ENCODE measurements at places on chromosomes 1 and 21. TPM values are rescaled to one million over a fixed set of nuclear protein-coding genes. Genes with fewer than 3 reads are reported as not detected.

GRCh38 chr1:15951341-15952153 is 24.4 kb downstream of the ZBTB17 start:
- DNase-seq: no peak

DNA sequence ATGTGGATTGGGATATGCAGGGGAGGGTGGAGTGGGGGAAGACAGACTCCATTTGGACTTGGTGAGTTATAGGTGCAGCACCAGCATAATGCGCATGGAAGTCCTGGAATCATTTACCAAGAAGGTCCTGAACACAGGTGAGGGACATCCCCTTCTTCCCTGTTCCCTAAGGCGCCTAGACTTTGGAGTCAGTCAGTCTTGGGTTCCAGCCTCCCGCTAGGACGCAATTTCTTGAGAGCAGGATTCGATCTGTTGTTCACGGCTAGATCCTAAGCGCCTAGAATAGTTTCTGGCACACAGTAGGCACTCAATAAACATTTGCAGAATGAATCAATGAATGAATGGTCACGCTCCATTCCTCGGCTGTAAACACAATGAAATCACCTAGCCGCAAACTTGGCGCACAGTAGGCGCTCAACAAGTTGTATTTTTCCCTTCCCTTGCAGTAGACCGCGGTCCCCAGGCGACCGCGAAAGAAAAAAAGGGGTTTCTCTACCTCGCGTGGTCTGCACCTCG is 1.0 kb upstream of the AK4 start:
- no peak for DNase-seq

GRCh38 chr1:174049514-174049913 is 27.4 kb upstream of the RC3H1 start:
- DNase-seq: no peak

- DNase-seq: no peak
Measured at GRCh38 chr1:87180682-87181081, 148.0 kb upstream of the LMO4 start.

GRCh38 chr1:229027158-229027557 is 243.8 kb upstream of the RAB4A start:
- no peak for DNase-seq

GRCh38 chr1:231810415-231810814 is 183.8 kb downstream of the DISC1 start:
- no peak for DNase-seq

- DNase-seq: no peak
Measured at GRCh38 chr1:206700445-206701036, 15.8 kb downstream of the MAPKAPK2 start.

GRCh38 chr1:225943582-225943981 is 2.6 kb upstream of the LEFTY2 start:
- no peak for DNase-seq

DNA sequence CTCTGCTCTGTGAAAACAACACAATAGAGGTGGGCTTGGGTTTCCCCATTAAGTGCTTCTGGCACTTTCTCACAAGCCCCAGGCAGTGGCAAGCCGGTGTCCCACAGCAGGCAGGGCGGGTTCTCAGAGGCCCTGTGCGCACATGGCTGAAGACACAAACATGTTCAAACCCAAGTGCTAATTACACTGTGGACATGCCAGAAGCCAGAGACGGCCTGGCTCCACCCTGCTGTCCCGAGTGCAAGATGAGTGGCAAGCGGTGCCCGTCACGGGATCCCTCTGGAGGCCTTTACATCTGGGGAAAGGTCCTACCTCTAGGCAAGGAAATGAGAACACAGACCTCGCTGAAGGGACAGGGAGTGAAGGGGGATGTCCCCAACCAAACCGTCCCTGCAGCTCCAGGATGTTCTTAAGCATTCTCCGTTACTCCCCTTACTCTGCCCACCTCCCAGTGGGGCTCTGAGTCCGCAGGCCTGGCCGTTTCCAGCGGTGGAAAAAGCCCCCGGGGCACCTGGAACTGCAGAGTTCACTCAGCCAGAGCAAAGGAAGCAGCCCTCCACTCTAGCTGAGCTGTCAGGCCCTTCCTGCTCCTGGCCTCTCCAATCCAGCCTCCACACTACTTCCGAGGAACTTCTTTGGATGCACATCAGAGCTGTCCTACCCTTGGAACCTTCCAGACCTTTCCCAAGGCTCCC is 57.4 kb downstream of the SLC66A1 start:
- no peak for DNase-seq

- no peak for DNase-seq
Measured at GRCh38 chr1:7538849-7539768, 232.0 kb upstream of the VAMP3 start.

DNA sequence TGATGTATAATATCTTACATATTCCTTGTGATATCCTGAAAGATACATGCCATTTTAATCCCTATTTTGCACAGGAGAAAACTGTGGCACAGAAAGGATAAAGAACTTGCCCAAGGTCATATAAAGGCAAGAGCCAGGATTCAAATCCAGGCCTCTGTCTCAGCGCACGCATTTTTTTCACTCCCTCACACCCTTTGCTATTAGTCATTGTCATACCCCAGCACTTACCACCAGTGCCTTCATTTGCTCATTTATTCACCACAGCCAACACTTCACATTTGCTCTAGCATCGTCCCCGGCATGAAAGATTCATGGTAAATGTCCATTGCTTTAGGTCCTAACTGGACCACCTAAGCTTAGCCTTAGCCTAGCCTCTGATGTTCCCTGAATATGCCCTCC is 14.2 kb downstream of the ALX3 start:
- no peak for DNase-seq

DNA sequence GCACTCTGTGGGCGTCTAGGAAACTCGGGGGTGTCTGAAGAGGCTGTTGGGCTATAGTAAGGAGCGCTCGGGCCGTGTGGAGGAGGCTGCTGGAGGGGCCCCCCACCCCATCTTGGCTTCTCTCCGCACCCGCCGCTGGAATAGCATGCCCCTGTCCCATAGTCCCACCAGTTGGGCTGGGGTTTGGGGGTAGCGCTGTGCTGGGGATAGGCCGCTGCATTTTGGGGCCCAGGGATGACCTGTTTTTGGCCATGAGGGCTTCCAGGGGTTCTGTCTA is 511 bp downstream of the EFNA3 start:
- DNase-seq: no peak

- no peak for DNase-seq
Measured at GRCh38 chr21:24561291-24561690, 1046.0 kb downstream of the MRPL39 start.

GRCh38 chr1:175035865-175036264 is 12.6 kb upstream of the MRPS14 start:
- DNase-seq: no peak

- no peak for DNase-seq
Measured at GRCh38 chr1:163922743-163923201, 601.0 kb downstream of the NUF2 start.

- no peak for DNase-seq
Measured at GRCh38 chr21:44521301-44521927, 18.6 kb downstream of the KRTAP10-1 start.

DNA sequence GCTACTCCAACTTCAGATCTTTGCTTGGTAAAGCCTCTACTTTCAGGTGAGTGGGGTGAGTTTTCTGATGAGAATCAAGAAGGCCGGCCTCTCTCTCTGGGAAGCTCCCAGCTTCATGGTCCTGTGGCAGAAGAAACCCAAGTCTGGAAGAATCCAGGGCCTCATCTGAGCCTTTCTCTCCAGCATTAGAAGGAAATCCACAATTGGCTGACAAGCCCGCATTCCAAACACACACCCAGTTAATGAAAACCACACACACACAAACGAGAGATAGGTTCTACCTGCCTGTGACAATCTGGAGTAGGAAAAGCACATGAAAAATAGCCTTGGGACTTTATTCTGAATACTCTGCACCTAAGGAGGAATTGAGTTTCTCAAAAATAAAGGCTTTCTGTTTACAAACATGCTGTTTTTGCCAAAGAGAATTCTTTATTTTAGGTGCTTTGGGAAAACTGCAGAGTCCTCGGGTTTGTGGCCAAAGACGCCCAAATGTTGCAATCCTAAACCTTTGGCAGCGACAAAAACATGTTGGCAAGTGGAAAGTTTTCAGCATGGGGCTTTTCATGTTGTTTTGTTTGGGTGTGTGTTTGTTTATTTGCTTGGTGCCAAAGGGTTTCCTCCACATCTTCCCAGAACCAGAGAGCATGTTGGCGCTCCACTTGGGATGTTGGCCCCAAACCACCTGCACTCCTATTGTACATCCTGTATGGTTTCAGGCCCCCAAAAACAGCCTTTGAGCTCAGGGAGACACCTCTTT is 216.2 kb downstream of the SETD4 start:
- no peak for DNase-seq

GRCh38 chr1:12502336-12503109 is 115.5 kb downstream of the DHRS3 start:
- DNase-seq: no peak

DNA sequence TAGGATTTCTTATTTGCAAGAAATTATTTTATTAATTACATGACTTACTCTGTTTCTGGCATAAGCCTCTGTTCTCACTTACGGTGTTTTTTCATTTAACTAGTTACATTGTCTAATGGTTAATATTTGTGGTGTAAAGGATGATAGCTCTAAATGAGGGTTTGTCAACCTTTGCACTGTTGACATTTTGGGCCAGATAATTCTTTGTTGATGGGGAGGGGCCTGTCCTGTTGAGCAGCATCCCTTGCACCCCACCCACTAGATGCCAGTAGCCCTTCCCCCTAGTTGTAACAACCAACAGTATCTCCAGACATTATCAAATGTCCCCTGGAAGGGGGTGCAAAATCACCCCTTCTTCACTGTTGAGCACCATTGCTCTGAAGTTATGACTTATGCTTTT is 83.6 kb upstream of the SLC44A3 start:
- no peak for DNase-seq

DNA sequence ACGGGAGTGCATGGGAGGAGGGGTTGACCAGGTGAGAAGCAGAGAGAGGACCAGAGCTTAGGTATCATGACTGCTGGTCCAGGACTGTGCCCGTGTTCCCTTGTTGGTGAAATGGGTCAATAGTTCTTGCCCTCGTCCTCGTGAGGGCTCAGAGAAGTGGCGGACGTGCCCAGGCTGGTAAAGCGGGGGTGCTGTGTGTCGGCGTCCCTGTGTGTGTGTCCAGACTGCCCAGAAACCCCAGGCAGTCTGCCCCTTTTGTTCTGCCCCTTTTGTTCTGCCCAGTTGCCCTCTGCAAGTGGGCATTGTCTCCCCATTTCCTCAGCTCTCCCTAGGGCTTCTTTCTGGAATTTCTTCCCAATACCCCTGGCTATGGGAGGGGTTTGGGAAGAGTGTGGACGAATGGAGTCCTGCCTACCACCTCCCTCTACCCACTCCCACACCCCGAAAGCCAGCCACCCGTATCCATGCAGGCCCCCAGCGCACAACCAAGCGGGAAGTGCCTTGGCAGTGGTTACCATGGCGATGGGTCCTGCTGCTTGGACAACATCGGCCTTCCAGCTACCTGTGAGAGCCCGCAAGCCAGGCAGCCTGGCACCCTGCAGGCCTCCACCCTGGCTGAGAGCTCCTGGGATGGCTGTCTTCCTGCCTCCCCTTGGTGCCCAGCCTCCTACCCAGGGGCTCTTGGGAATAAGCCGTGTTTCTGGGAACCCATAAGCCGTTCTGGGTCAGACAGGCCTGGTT is 34.7 kb downstream of the ACOT11 start:
- no peak for DNase-seq

GRCh38 chr1:214379236-214379970 is 98.4 kb downstream of the SMYD2 start:
- DNase-seq: no peak

- no peak for DNase-seq
Measured at GRCh38 chr1:92623187-92623778, 136.6 kb upstream of the GFI1 start.

- DNase-seq: peak; percentile 77
Measured at GRCh38 chr1:30816211-30817076, 58.9 kb upstream of the LAPTM5 start.

- DNase-seq: no peak
Measured at GRCh38 chr21:45477176-45478114, 64.8 kb downstream of the SLC19A1 start.

DNA sequence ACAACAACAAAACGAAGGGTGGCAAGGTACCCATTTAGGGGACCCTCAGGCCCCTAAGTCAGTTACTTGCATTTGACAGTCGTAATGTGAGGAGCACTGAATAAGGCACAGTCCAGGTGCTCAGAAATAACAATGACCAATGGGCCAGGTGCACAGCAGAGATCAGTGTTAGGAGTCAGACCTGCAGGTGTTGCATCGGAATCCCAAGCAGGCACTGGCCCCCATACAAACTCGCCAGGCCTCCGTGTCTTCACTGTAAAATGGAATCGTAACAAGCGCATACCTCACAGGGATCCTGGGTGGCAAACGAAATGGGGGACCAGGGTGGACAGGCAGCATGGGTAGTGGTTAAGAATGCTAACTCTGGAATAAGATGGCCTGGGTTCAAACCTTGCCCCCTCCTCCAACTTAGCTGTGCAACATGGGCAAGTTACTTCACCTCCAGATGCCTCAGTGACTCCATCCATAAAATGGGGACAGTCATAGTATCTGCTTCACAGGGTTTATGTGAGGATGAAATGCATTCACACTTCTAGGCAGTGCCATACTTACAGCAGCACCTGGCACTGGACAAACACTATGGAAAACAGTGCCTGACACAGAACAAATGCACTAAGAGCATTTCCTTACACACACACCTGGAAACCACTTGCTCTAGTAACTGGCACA is 20.2 kb downstream of the RCAN1 start:
- DNase-seq: no peak

DNA sequence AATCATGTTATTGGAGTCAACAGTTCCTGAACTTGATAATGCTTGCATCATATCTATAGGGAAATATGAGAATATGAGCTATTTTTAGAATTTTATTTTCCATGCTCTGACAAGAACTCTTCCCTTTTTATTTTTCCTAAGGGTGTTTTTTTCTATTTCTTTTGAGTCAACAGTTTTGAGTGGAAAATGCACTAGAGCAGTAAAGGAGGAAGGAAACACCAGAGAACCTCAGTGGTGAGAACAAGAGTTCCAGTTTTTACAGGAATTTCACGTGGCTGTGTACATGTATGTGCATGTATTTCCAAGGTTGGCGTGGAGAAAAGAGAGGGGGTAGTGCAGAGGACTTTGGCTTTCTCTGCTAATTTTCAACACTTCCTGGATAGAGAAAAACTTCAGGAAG is 63.6 kb upstream of the TNFSF18 start:
- no peak for DNase-seq

GRCh38 chr1:24190983-24191461 is 3.9 kb upstream of the IFNLR1 start:
- no peak for DNase-seq

GRCh38 chr1:110262296-110262695 is 52.2 kb downstream of the KCNC4 start:
- no peak for DNase-seq

Gene S100A5
- 0.40 TPM for polyA plus RNA-seq

Gene TCHH
- polyA plus RNA-seq: not detected

Gene HPCAL4
- not detected for polyA plus RNA-seq

Gene TBX19
- 2.3 TPM for polyA plus RNA-seq

Gene ZNF683
- polyA plus RNA-seq: not detected

Gene CCDC30
- 0.38 TPM for polyA plus RNA-seq

Gene AGL
- 4.0 TPM for polyA plus RNA-seq

Data from BJ (cell line).